ENCODE measurements at places on chromosomes 1 and 21.

DNA sequence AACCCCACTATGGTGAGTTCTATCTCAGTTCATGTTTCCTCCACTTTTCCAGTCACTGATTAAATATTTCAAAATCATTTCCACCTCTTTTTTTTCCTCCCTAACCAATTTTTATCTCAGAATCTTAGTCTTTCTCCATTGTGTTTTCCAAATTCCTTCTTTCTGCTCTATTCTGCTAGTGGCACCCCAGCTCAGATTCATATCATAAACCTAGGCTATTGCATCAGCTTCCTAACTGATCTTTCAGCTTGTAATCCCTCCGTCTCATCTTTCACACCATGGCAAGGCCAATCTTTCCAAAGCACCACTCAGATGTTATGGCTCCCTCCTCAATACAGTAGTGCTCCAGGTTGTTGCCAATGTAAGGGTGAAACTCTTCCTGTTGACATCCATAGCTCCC, 631.9 kb downstream of the PLPP3 start:
- DNase-seq, result no peak

DNA sequence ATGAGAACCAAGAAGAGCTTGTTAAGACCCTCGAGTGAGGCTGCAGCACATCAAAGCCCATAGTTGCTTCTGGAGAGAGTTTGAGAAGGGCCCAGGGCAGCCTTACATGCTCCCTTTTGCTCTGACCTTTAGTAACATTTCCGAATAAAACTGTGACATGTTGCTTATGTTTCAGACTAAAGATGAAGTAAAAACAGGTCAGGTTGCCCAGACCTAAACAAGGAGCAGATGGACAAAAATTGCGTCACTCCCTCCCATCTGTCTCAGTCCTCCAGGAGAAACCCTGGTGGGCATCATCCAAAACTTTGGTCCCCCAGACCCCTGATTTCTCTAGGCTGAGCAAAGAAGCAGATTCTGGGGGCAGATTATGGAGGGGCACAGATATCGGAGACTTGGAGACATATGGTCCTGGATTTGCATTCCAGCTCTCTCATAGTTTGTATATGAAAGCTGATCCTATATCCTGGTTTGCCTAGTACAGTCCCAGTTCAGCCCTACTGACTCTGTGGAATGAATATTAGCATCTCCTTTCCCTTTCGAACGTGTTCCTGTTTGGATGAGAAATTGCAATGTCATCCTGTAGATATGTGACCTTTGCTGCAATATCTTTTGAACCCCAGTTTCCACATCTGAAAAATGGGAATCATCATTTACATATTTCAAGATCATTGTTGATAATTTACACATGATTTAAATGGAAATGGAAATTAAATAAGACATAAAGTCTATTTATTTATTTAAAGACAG, 304.9 kb upstream of the USP24 start:
- DNase-seq, result no peak

GRCh38 chr1:21801100-21801499, 11.0 kb upstream of the LDLRAD2 start:
- DNase-seq, result no peak

- peak; percentile 23 for DNase-seq
These were observed 1.3 kb downstream of the NEK7 start for GRCh38 chr1:198157847-198158725.

DNA sequence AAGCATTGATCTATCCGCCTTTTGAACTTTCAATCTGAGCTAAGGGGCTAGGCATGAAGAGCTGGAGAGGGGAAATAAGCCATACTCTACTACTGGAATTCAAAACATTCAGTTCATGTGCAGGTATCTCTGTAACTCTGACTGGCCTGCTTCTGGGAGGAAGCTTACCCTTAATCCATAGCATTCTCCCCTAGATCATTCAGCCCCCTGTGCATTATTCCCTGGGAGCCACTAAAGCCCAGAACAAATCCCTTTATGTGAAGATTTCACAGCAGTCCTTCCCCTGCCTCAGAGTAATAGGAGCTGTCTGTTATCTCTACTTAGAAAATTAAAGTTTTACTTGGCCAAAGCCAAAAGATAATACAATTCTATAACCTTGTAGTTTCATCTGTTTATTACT, 300.7 kb downstream of the SEC16B start:
- DNase-seq, result no peak

DNA sequence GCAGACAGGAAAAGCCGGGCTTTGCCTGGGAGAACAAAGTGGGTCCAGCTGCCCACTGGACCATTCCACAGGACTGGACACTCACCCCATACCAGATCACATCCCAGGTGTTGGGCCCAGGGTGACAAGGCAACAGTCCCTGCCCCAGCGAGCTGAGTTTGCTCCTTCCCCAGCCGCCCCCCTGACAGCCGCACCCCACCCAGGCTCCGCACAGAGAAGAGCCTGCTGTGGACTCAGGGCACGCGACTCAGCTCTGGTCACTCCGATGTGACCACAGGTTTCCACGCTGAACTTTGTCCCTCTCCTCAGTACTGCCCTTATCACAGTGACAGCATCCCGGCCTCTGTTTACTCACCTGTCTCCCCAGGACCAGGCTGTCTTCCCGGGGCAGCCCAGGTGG, 1.2 kb downstream of the BMP8B start:
- no peak for DNase-seq

DNA sequence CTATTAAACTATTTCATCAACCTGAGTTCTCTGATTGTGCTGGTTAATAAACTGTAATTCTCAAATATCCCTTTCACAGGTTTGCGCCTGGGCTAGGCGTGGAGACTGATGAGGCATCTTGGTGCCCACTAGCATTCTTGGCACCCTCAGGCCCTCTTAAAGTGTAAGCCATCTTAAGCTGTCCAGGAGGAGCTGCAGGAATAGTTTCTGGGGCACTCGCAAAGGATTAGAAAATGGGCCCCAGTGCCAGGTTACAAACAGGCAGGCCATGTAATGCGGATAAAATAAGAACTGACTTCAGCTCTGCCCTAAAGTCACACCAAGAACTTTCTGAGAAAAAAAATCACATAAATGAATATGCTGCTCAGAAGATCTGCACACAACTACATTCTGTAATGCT, 1.1 kb downstream of the CASQ2 start:
- no peak for DNase-seq

DNA sequence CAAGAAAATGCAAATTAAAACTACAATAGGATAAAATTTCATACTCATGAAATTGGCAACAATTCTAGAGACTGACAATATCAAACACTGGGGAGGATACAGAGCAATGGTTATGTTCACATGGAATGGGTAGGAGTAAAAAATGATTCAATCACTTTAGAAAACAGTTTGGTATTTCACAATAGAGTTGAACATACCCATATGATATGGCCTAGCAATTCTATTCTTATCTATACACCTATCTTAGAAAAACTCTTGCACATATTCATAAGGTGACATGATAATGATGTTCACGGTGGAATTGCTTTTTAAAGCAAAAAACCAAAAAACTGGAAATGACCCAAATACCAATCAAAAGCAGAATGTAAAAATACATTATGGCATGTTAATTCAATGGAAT, 28.7 kb downstream of the PHC2 start:
- DNase-seq, result no peak

GRCh38 chr1:175168782-175169181, 23.8 kb downstream of the KIAA0040 start:
- DNase-seq, result no peak

DNA sequence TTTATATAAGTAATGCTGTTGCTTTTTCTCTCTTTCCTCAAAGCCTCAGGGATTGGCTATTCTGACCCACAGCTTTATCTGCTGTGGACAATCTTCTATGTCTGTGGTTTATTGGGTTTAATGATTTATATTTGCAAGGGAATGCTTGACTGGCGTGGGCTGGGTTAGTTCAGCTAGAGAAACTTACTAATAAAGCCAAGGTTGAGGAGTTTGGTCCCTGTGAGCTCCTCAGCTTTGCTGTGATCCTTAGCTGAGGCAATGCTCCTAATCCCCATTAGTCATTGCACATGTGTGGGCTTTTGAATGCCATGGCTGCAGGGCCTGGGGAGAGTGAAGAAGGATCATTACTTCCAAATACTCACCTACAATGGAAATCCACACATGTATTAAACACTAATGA, 179.3 kb downstream of the ZNF326 start:
- DNase-seq, result no peak

DNA sequence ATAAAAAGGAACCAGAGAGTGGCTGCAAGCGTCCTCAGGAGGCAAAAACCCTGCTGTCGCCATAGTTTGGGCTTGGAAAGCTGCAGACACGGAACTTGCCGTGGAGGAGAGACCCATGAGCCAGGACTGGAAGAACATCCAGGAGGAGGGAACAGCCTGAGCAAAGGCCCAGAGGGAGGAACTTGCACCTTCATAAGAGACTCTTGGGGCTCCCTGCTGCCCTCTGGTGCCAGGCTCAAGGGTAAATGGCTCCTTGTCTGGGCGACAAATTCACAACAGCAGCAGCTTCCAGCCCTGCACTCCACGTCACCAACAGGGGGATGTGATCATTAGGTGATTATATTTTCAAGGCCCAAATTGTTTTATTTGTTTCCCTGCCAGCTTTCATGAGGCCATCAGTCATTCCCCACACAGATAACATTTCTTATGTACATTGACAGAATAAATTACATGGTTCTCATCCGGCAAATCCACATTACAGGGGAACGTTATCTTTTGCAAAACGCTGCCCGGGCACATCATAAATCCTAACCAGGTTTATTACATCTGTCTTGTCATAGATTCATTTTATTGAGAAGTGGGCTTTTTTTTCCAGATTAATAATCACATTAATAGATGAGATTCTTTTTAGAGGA, 143.0 kb upstream of the GRIK3 start:
- DNase-seq, result no peak

DNA sequence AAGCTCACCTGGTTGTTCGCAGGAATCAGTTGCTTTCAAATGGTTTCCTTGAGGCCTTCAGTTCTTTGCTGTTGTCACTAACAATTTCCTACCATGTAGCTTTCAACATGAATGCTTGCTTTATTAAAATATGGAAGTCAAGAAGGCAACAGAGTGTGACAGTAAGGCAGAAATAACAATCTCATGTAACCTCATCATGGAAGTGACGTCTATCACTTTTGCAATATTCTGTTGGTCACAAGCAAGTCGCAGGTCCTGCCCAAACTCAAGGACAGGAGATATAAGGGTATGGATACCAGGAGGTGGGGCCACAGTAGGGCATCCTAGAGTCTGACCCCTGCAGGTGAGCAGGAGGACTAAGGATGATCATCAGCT, 296.8 kb upstream of the ZP4 start:
- DNase-seq, result no peak

Data from CD4-positive, alpha-beta T cell treated with Interleukin-6 for 4 hours (primary cell).